ENCODE measurements at places on chromosomes 3 and 15. TPM values are rescaled to one million over a fixed set of nuclear protein-coding genes. Genes with fewer than 3 reads are reported as not detected.

TMC3 gene
- not detected for total RNA-seq

FRMD5 gene
- total RNA-seq: 7.0 TPM

WNT7A gene
- total RNA-seq: 2.7 TPM

SNAPC5 gene
- 52.1 TPM for total RNA-seq

THAP10 gene
- total RNA-seq: 13.7 TPM

CATSPER2 gene
- total RNA-seq: 2.1 TPM

IMPG2 gene
- total RNA-seq: 0.50 TPM

SCN11A gene
- total RNA-seq: not detected

KBTBD13 gene
- not detected for total RNA-seq

DAPK2 gene
- 1.1 TPM for total RNA-seq

STX19 gene
- 5.1 TPM for total RNA-seq

RASGRP1 gene
- 9.0 TPM for total RNA-seq

MASP1 gene
- 0.17 TPM for total RNA-seq

CIAO2A gene
- total RNA-seq: 86.0 TPM

FAM107A gene
- not detected for total RNA-seq

RHOA gene
- 313 TPM for total RNA-seq

SLC12A8 gene
- total RNA-seq: 16.8 TPM

HMCES gene
- 83.6 TPM for total RNA-seq

SPSB4 gene
- total RNA-seq: not detected

GASK1A gene
- total RNA-seq: 1.6 TPM

WDR93 gene
- not detected for total RNA-seq

CEP152 gene
- total RNA-seq: 19.6 TPM

SCAANT1 gene
- total RNA-seq: not detected

TRH gene
- not detected for total RNA-seq

TRIM42 gene
- not detected for total RNA-seq

Measured in Calu3 (cell line).